ENCODE measurements at places on chromosomes 7 and 10.

DNA sequence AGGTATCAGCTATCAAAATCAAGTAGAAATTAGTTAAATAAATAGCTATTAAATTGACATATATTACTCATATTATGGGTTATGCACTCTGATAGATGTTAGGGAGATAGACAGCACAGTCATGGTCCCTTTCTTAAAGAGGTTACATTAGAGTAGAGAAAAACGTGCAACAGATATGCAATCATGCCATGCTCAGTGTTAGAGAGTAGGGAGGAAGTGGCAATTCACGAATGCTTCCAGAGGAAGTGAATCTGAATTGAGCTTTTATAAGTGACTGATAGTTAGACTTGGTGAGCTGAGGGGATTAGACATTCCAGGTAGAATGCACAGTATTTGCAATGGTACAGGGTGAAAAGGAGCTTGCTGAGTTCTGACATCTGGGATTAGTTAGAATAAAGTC, 349.8 kb downstream of the NXPH1 start:
- DNase-seq: no peak

GRCh38 chr10:9848981-9849380, 1168.7 kb upstream of the CELF2 start:
- DNase-seq: no peak

GRCh38 chr10:117454502-117454901, 79.3 kb upstream of the PDZD8 start:
- DNase-seq: no peak

- no peak for DNase-seq
Measured at GRCh38 chr10:11430421-11431215, 180.8 kb downstream of the USP6NL start.

GRCh38 chr10:57897611-57898010, 370.1 kb downstream of the IPMK start:
- DNase-seq: no peak

DNA sequence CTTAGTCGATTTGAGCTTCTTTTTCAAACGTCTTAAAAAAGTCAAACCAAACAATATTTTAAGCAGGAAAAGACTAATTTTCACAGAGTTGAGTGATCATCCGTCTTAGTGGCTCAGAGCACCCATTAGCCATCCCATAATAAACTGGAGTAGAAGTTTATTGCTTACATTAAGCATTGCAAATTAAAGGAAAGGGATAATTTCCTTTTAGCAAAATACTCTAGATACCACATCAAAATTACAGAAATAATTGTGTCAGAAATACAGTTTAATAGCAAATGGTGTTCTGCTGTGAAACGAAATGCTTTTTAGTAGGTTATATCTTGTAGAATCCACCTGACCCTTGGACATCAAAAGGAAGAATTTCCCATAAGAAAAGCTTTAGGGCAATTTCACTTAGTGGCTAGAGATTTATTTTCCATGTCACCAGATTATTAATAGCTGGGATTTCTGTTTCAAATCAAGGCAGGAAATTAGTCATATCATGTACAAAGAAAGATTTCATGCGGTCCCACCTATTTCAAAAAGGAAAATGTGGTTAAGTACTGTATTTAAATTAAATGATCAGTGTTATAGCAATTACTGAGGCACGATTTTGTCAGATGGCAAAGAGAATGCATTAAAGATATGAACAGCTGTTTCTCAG, 96.2 kb downstream of the NPTX2 start:
- no peak for DNase-seq

GRCh38 chr7:55593515-55594318, 21.4 kb upstream of the VOPP1 start:
- DNase-seq: peak; percentile 67

- DNase-seq: no peak
Measured at GRCh38 chr7:116259156-116259870, 49.0 kb downstream of the TES start.

- no peak for DNase-seq
Measured at GRCh38 chr7:1419688-1420087, 39.6 kb downstream of the MICALL2 start.

GRCh38 chr10:127812041-127812440, 75.1 kb downstream of the FOXI2 start:
- no peak for DNase-seq

DNA sequence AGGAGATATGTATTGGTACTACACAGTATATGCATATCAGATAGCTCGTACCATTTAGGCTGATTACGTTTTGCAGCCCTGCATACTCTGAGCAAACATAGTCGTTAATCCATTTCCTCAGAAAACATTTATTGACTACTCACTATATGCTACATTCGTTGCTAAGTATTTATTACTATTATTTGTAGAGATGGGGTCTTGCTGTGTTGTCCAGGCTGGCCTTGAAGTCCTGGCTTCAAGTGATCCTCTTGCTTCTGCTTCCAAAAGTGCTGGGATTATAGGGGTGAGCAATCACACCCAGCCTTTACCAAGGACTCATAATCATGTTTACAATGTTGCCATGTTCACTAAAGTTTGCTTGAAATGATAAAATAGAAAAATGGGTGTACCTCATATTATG, 174.7 kb downstream of the ARL4A start:
- DNase-seq: no peak

DNA sequence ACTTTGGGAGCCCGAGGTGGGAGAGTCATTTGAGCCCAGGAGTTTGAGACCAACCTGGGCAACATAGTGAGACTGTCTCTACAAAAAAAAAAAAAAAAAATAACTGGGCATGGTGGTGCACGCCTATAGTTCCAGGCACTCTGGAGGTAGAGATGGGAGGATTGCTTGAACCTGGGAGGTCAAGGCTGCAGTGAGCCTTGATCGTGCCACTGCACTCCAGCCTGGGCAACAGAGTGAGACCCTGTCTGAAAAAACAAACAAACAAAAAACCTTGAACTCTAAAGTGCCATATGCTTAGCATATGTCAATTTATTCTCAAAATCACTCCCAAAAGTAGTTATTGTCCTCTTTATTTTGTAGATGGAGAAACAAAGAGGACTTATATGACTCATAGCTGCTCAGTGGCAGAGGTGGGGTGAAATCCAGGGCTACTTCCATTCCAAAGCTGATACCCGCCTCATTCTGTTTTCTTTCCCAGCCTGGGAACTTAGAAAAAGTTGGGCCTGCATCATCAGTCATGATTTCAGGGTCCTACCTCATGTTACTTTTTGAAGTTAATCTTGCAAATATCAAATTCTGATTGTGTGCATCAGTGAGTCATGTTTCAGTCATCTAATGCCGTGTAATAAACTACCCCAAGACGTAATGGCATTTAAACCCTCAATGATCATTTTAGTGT, 13.3 kb downstream of the DHTKD1 start:
- DNase-seq: no peak

DNA sequence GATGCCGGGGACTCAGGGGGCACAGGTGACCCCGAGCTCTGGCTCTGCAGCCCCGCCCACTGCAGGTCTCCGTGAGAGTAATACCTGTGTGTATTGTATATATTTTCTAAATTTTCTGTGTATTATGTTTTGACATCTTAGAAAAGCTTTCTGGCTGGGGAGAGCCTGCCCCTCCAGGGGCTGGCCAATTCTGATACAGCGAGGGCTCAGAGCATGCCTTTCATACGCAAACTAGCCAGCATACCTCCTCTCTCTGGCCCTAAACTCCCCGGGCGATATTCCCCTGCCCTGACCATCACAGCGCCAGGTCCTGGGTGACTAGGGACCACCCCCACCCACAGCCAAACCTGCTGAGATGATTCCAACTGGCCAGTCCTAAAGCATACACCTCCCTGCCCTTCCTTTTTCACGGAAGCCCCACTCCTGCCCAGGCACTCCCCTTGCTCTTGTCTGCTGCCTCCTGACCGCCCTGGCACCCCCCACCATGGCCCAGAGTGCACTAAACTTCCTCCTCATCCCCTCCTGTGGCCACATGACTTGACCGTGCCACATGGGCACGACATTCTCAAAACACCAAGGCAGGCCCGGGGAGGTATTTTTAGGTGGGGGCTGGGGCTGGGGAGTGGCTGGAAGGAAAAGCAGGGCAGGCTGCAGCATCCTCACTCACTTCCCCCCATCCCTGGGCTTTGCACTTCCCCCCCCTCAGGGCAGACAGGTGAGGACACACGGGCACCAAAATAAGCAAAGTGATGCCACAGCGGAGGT, 61.5 kb downstream of the INSIG1 start:
- DNase-seq: no peak

DNA sequence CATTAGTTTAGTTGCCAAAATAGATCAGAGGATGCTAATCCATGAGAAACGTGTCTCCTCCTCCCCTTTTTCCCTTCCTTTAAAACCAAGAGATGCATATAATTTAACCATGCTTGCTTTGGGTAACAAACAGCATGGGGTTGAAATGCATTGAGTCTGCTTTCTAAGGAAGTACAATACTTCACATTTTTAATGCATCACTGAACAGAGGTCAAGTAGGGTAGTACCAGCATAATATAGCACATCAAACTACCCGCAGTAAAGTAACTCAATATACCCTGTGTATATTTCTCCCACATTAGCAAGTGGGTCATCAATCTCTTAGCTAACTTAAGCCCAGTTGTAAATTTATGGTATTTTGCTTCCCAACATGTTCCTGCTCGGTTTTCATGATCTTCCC, 239.3 kb upstream of the SEMA3C start:
- DNase-seq: no peak

- DNase-seq: no peak
Measured at GRCh38 chr7:18459484-18460245, 35.9 kb upstream of the HDAC9 start.

GRCh38 chr10:11810313-11810766, 12.8 kb upstream of the PROSER2 start:
- no peak for DNase-seq

DNA sequence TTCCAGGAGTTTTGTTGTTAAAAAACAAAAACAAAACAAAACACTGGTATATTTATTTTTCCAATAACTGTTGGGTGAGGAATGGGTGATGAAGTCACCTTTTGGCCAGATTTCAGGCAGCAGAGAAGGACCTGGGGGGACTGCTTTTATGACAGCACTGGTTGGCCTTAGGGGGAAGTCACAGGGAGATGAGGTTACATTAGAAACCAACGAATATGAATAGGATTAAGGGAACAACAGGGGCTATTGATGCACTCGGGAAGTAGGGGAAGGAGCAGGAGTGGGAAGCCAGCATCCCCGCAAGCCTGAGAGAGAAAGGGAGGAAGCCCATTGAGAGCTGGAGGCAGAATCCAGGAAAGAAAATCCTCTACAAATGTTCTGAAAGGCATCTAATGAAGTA, 958.4 kb downstream of the TYW1 start:
- no peak for DNase-seq

- no peak for DNase-seq
Measured at GRCh38 chr10:91590142-91590903, 42.5 kb downstream of the PPP1R3C start.

- DNase-seq: no peak
Measured at GRCh38 chr7:15594461-15594860, 32.6 kb upstream of the AGMO start.

DNA sequence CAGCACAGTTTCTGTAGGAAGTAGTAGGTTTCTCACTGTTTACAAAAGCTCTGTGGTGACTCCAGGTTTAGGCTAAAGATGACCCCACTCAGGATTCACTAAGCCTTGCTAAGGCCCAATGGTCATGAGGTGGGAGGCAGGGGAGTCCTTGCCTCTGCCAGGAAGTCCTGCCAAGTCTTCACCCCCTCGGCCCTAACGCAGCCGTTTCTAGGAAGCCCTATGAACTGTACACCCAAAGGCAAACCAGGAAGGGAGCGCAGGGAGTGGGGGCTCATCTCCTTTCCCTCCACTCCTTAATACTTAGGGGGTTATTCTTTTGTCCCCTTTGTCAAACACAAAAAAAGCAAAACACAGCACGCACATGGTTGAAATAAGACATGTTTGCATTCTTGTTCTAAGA, 64.6 kb downstream of the CTBP2 start:
- DNase-seq: no peak

DNA sequence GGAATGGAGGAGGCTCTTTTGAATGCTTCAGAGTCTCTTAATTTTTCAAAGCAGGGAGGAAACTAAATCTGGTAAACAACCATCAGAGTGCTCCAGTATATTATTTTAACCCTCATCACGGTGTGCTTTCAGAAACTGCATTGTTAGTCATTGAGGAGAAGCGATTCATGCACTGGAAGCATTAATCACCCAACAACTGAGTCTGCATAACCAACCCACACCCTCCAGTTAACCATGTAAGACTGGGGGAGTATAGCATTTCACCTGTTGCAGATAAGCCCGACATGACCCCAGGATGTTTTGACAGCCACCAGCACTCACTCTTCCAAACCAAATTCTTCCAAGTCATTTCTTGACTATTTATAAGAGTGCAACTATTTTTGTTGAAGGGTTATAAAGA, 257.6 kb downstream of the GATA3 start:
- no peak for DNase-seq

DNA sequence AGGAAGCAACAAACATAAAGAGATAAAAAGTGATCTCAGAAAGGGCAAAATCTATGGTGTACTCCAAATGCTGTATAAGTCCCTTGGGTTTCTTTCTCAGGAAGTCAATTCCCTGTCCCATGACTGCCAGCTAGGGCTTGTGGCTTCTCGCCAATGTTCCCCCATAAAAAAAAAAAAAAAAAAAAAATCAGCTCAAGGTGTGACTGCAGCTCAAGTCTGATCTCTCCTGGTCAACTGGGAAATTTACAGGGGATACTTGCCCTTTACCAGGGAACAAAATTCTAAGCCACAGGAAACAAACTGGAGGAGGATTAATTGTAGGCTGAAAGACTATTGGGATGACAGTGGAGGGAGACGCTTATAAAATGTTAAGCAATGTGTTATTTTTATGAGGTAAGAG, 76.0 kb downstream of the PCGF5 start:
- DNase-seq: no peak

DNA sequence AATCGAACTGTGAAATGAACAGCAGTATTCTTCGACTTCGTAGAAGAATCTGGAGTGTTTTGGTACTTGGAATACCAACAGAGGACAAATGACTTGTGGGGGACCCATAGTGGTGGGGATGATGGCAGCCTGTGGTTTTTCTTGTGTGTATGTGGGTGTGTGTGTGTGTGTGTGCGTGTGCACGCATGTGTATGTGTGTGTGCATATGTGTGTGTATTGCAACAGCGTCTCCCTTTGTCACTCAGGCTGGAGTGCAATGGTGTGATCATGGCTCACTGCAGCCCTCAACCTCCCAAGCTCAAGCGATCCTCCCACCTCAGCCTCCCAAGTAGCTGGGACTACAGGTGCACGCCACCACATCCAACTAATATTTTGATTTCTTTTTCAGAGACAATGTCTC, 9.4 kb upstream of the YWHAG start:
- DNase-seq: no peak

- DNase-seq: no peak
Measured at GRCh38 chr7:1197997-1198625, 34.6 kb upstream of the UNCX start.

GRCh38 chr7:9028012-9028411, 594.6 kb downstream of the NXPH1 start:
- no peak for DNase-seq

Measured in stimulated activated CD4-positive, alpha-beta T cell treated with anti-CD3 and anti-CD28 coated beads, Interleukin-1b, Interleukin-23, amount 100 ng/mL, for 1 hour (primary cell).